ENCODE measurements at places on chromosomes 2 and 18.
A peak's percentile ranks its signal among the peaks of the same experiment; 100 is the strongest.

GRCh38 chr2:173524256-173524955 lies 169.7 kb downstream of the CDCA7 start:
- DNase-seq: no peak

DNA sequence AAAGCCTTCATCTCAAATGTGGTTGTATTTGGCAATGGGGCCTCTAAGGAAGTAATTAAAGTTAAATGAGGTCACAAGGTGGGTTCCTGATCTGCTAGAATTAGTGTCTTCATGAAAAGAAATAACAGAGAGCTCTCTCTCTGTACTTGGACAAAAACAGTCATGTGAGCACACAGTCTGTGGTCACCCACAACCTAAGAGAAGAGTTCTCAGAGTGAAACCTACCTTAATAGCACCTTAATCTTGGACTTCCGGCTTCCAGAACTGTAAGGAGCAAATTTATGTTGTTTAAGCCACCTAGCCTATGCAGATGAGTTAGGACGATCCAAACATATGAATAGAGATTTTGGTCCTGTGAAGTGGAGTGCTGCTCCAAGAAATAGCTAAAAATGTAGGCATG lies 758.9 kb downstream of the LRRTM4 start:
- DNase-seq: no peak

- DNase-seq: no peak
Observed at GRCh38 chr18:58580078-58580477, 48.8 kb downstream of the ALPK2 start.

GRCh38 chr18:79583426-79583825 lies 96.2 kb upstream of the CTDP1 start:
- no peak for DNase-seq

DNA sequence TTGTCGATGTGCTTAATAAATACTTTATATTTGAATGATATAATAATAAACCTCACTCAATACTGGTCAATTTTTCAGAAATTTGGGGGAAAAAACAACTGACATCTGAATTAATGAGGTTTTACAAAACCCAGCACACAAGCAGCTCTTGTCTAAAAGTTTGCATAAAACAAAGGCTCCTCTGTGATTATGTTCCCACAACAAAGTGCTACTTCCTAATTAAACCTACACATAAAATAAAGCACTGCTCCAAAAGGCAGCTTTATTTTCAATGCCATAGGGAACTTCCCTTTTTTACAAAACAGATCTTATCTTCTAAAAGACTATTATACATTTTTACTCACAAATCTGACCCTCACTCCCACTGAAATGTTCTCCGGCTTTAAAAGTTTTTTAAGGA lies 47.1 kb downstream of the LAMA1 start:
- no peak for DNase-seq

DNA sequence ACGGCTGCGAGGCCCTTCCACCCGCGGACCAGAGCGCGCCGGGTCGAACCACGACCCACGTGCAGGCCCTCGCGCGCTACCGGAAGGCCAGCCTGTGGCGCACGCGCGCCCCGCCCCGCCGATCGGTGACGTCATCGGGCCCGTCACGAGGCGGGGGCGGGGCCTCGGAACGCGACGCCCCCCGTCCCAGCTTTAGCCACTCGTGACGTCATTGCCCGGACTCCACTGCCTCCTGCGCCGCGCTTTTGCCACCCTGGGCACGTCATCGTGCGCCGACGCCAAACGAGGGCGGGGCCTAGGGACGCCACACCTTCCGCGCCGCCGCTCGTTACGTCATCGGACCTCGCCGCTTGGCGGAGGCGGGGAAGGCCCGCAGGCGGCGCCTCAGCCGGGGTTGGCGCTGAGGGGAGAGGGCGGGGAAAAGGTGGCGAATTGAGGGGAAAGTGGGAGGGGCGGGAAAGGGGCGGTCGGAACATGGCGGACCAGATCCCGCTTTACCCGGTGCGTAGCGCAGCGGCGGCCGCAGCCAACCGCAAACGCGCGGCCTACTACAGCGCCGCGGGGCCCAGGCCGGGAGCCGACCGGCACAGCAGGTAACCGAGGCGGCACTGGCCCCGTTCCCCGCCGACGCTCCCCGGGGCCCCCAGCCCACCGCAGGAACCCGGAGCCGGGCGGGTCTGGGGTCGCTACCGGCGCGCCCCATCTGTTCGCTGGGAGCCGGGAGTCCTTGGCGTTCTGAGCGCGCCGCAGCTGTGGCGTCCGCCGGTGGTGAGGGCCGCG lies at the start of gene ATP9B:
Gene ATP9B, plus strand, starts transcription at position 458 of the 780 bp plus-strand sequence. Its CDS starts 17 bp downstream, at position 475.
- peak; percentile 93 for DNase-seq

DNA sequence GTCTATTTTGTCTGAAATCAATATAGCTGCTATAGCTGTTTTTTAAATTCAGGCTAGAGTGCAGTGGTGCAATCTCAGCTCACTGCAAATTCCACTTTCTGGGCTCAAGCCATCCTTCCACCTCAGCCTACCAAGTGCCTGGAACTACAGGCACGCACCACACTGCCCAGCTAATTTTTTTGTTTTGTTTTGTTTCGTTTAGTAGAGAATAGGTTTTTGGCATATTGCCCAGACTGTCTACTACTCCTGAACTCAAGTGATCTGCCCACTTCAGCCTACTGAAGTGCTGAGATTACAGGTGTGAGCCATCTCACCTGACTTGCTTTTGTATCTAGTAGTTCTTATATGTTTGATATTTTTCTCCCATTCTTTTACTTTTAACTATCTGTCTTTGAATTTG lies 259.7 kb downstream of the CDH19 start:
- no peak for DNase-seq

GRCh38 chr2:112827604-112828185 lies 8.9 kb downstream of the IL1B start:
- no peak for DNase-seq

- no peak for DNase-seq
Observed at GRCh38 chr2:143246815-143247744, 117.9 kb downstream of the ARHGAP15 start.

DNA sequence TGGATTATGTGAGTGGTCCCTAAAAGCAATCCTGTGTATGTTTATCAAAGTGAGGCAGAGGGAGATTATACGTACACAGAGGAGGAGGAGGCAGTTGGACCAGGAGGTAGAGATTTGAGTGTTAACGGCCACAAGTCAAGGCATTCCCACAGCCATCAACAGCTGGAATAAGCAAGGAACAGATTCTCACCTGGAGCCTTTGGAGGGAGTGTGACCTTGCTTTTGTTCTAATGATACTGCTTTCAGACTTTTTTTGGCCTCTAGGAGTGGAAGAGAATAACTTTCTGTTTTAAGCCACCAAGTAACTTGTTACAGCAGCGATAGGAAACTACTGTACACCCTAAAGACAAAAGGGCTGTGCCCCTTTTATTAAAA lies 18.1 kb downstream of the LCLAT1 start:
- DNase-seq: no peak

GRCh38 chr2:175457895-175458448 lies 276.5 kb upstream of the ATP5MC3 start:
- no peak for DNase-seq

GRCh38 chr2:66481100-66481549 lies 46.2 kb downstream of the MEIS1 start:
- DNase-seq: no peak

DNA sequence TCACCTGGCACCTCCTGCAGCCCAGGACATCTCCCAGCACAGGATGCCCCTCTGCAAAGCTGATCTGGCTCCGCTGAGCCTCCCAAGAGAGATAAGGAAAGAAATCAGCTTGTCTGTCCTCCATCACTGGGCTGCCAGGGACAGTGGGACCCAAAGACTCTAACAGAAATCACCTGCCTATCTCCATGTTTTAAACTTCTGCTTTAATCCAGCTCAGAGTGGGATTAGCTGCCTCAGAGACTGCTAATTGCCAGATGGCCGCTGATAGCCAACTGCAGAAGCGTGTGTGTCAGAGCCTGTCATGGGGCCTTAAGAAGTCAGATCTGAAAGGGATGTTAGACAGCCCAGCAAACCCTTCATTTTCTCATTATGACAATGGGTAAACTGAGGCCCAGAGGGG lies 389.4 kb upstream of the KLHL29 start:
- DNase-seq: no peak

DNA sequence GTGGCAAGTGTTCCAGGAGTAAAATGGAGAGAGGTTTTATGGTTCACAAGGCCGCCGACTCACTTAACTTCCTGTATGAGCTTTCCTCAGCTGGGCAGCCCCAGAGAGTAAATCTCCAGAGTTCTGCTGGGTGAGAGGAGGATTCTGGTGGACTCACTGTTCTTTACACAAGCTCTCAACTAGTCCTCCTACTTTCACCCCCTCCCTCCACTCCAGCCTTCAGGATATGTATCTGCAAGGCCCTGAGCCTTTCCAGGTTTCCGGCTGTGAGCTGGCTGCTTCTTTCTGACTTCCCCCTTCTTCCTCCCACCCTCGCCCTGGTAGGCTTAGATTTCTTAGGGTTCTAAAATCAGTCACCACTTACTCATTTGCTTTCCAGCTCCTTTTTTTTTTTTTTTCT lies 34.0 kb downstream of the EML6 start:
- no peak for DNase-seq

All from Jurkat, Clone E6-1 (cell line).